ENCODE measurements at places on chromosomes 6 and 20. TPM values are rescaled to one million over a fixed set of nuclear protein-coding genes. Genes with fewer than 3 reads are reported as not detected.

DNA sequence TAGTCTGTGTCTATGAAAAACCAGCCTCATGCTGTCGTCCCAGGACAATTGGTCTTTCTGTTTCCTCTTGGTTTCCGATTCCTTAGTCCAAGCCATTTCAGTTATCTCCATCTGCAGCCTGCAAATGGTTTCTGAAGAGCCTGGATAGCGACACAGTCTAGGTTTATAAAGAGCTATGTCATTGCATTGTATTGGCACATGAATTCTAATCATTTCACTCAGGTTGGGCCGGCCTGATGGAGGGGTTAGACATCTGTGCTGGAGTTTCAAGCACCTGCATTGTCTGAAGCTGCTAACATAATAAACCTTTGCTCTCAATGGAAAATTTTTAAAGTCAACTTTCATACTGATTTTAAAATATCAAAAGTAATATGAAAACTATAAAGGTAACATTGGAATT lies 232.6 kb upstream of the MAP3K7 start:
- H3K36me3 ChIP-seq: no peaks in the 10 kb centered on the region
- H3K4me3 ChIP-seq: no peak overlapping the region
- H3K27ac ChIP-seq: no peak overlapping the region
- no peaks in the 10 kb centered on the region for H3K4me1 ChIP-seq
- no peak for DNase-seq

DNA sequence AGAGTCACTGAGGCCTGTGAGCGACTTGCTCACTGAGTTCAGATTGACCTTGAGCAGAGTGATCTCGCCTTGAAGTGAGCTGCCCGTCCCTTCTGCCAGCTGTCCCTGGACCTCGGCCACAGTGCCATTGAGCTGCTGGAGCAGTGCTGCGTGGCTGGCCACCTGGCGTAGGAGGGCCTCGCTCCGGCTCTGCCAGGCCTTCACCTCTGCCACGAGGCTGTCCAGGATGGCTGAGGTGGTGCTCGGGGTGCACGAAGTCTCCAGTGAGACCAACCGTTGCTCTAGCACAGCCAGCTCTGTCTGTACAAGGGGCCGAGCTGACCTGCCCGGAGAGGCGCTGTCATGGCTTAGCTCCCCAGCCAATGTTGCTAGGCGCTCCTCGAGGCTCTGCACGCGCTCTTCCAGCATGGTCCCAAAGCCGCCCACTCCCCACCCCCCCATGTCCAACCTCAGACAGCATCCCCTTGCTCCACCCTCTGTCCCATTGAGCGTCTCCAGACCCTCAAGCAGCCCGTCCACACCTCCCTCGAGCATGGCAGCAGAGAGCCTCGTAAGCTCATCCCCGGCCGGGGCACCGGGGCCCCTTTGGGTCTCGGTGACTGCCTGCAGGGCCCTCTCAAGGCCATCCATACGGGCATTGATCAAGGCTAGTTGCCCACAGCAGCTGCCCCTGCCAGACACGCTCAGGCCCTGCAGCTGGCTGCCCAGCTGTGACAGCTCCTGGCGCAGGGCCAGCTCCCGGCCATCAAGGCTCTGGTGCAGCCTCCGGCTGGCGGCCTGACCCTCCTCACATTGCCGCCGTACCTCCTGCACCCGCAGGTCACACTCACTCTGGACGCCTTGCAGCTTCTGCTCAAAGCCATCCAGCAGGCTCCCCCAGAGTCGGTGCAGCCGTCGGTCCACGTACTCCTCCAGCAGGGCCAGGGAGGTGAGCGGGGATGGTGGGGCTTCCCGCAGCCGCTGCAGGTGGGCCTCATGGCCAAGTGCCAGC lies 4.6 kb downstream of the EMILIN3 start:
- H3K4me1 ChIP-seq: no peaks in the 10 kb centered on the region
- no peak overlapping the region for H3K27ac ChIP-seq
- peaks cover 31% of the 10 kb centered on the region for H3K27me3 ChIP-seq
- no peaks in the 10 kb centered on the region for H3K36me3 ChIP-seq
- H3K4me3 ChIP-seq: no peak overlapping the region

- H3K36me3 ChIP-seq: no peaks in the 10 kb centered on the region
- no peak for DNase-seq
- H3K4me1 ChIP-seq: no peaks in the 10 kb centered on the region
- no peaks in the 10 kb centered on the region for H3K27me3 ChIP-seq
These were observed 350.4 kb downstream of the TENT5A start for GRCh38 chr6:81401970-81402690.

- H3K4me3 ChIP-seq: no peak overlapping the region
- no peak for DNase-seq
- no peaks in the 10 kb centered on the region for H3K27me3 ChIP-seq
- no peaks in the 10 kb centered on the region for H3K4me1 ChIP-seq
These were observed 159.3 kb upstream of the LAMA2 start for GRCh38 chr6:128723667-128724066.

- no peak for DNase-seq
- H3K36me3 ChIP-seq: no peaks in the 10 kb centered on the region
- H3K27me3 ChIP-seq: no peaks in the 10 kb centered on the region
- H3K4me3 ChIP-seq: no peak overlapping the region
These were observed 622.3 kb upstream of the ARID1B start for GRCh38 chr6:156154896-156155295.

- H3K4me1 ChIP-seq: no peaks in the 10 kb centered on the region
- DNase-seq: peak; percentile 1
- no peaks in the 10 kb centered on the region for H3K36me3 ChIP-seq
- H3K4me3 ChIP-seq: no peak overlapping the region
- no peaks in the 10 kb centered on the region for H3K27me3 ChIP-seq
- H3K27ac ChIP-seq: no peak overlapping the region
These were observed 180.2 kb downstream of the PACRG start for GRCh38 chr6:162907876-162908481.

DNA sequence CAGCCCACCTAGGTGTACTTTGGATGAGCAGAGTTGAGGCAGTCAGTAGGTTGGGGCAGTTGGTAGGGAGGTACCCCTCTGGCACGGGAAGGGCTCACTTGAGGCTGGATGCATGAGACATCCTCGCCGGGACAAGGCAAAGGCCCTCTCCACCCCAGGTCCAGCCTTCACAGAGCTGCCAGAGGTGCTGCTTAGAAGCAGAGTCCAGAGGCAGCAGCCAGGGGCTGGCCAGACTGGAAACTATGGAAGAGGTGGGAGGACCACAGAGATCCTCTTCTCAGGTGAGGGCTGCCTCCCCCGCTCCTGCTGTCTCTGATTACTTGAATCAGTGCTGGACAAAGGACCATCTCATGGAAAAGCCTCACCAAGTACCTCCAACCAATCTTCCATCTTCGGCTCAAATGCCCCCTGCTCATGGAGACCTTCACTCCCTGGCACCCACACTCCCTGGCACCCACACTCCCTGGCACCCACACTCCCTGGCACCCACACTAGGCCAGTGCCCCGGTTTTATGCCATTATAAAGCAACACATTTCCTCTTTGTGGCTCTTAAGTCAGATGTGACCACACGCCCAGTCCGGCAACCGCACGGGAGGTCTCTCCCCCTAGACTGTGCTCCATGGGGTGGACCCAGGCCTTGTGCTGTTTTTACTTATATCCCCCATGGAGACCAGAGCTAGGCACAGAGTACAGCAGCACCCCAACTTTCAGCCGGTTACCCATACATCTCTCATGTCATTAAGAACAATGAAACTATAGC lies 100.1 kb downstream of the YTHDF1 start:
- no peak overlapping the region for H3K27ac ChIP-seq
- H3K4me1 ChIP-seq: no peaks in the 10 kb centered on the region
- no peak overlapping the region for H3K4me3 ChIP-seq
- H3K27me3 ChIP-seq: peaks cover 28% of the 10 kb centered on the region
- no peaks in the 10 kb centered on the region for H3K36me3 ChIP-seq

GRCh38 chr6:159033160-159034049 lies 11.4 kb downstream of the TAGAP start:
- H3K27me3 ChIP-seq: no peaks in the 10 kb centered on the region
- H3K4me1 ChIP-seq: no peaks in the 10 kb centered on the region
- H3K27ac ChIP-seq: no peak overlapping the region
- H3K4me3 ChIP-seq: no peak overlapping the region
- no peak for DNase-seq
- H3K36me3 ChIP-seq: peaks cover 29% of the 10 kb centered on the region

GRCh38 chr6:3301506-3301905 lies 42.8 kb downstream of the PSMG4 start:
- no peaks in the 10 kb centered on the region for H3K36me3 ChIP-seq
- DNase-seq: no peak
- H3K4me3 ChIP-seq: no peak overlapping the region

- no peak overlapping the region for H3K4me3 ChIP-seq
- H3K36me3 ChIP-seq: no peaks in the 10 kb centered on the region
- no peak overlapping the region for H3K27ac ChIP-seq
- H3K27me3 ChIP-seq: no peaks in the 10 kb centered on the region
These were observed 22.9 kb downstream of the SAYSD1 start for GRCh38 chr6:39092124-39092523.

Gene LRFN2
- total RNA-seq: 0.38 TPM

Gene C20orf141
- not detected for total RNA-seq

Gene CALHM5
- total RNA-seq: 0.33 TPM

Gene PROKR2
- not detected for total RNA-seq

Gene SMIM26
- total RNA-seq: 99.3 TPM
